Hematopoietic multipotent progenitor cell treated with erythropoietin and hydrocortisone succinate and interleukin-3 and kit ligand, for 6 days (in vitro differentiated cells): ENCODE measurements at places on chromosomes 16 and 17.

DNA sequence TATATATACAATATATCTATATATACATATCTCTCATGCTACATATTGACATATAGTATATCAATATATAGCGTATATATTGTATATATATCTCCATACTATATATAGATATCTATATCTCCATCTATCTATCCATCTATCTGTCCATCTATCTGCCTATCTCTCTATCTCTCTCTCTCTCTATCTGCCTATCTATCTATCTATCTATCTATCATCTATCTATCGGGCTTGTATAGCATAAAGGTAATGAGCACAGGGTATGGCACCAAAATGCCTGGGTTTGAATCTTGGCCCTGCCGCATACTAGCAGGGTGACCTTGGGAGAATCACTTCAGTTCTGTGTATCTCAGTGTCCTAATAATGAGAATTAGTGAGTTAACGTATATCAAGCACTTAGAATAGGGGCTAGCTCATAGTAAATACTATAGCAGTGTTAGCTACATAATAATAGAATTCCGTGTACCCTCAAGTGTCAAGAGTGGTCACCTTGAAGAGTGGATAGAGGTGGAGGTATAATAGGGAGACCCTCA, 1.5 kb downstream of the ST6GALNAC1 start:
- no peak for DNase-seq

DNA sequence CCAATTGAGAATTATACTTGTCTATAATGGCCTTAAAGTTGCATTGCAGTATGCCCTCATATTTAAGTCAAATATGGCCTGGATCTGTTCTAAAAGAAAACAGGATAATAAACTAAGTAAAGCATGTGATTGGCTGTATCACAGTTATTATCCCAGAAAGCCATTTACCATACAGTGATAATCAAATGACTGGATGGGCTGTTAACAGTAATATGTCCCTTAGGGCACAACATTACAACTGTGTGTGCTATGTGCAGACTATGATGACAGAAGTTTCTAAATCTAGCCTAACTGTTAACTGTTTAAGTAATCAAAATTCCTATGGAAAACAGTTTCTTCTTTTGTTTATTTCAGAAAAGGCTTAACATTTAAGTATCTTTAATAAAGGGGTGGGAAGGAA, 145.7 kb downstream of the STXBP4 start:
- no peak for DNase-seq

DNA sequence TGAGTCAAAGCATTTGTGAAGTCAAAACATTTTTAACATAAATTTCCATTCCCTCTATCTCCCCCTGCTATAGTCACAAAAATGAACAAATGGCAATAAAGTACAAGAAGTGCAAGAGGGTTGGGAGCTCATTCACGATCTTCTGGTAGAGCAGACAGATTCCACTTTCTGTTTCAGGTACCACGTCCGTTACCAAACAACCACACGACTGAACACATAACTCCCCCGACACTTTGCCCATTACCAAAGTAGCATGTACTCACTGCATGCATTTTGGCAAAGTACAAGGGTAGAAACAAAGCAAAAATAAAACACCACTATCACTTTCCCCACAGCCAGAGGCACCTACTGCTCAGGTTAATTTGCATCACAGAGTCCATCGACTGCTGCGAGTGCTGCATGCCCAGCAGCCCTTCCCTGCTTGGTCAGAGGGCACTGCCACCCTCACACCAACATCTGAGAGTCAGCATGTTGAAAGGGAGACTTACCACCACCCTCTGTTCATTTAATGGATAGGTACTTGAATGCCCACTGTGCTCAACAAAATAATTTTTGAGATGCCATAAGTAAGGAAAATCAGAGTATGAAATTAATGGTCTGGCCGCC, 150.3 kb upstream of the AXIN2 start:
- DNase-seq = no peak

DNA sequence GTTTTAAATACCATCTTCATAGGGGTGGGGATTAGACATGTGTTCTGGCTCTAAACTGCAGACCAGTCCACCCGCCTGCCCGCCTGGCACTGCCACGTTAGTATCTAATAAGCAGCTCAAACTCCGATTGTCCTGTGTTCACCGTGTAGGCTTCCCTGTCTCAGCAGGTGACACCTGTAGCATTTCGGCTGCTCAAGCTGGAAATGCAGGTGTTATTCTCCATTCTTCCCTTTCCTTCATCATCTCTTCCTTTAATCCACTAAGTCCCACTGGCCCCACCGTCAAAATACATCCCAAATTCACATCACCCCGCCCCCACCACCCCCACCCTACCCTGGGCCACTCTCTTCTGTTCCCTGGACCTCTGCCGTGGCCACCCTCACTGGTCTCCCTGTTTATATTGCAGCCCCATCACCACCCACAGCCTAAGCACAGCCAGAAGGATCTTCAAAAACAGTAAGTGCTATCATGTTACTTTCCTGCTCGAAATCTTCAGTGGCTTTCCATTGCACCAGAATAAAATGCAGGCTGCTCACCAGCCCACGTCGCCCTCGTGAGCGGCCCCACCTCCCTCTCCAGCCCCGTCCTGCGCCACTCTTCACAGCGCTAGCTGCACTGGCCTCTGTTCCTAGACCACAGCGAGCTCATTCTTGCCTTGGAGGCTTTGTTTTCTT, 65.1 kb downstream of the RTN4RL1 start:
- DNase-seq = no peak

DNA sequence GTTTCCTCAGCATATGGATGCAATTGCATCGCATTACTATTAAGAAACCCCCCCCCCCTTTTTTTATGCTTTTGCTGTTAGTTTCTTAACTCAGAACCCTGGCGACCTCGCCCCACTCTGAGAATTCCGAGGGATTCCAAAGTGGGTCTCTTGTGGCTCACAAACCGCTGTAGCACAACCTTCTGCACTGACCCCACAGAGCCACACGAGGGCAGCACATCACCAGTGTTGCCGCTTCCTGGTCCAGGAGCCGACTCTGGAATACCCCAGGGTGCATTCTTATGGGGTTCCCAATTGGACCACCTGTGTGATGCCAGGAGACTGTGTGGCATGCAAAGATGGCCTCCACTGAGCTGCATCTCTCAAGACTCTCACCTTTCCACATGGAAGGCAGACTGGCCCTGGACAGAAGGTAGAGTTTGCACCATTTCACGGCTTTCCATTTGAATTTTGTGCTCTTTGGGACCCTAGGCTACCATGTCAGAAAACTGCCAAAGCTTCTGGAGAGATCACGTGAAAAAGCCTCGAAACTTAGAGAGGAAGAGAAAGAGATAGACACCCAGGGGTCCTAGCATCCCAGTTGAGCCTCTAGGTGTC, 432.7 kb upstream of the ASIC2 start:
- peak; percentile 54 for DNase-seq

DNA sequence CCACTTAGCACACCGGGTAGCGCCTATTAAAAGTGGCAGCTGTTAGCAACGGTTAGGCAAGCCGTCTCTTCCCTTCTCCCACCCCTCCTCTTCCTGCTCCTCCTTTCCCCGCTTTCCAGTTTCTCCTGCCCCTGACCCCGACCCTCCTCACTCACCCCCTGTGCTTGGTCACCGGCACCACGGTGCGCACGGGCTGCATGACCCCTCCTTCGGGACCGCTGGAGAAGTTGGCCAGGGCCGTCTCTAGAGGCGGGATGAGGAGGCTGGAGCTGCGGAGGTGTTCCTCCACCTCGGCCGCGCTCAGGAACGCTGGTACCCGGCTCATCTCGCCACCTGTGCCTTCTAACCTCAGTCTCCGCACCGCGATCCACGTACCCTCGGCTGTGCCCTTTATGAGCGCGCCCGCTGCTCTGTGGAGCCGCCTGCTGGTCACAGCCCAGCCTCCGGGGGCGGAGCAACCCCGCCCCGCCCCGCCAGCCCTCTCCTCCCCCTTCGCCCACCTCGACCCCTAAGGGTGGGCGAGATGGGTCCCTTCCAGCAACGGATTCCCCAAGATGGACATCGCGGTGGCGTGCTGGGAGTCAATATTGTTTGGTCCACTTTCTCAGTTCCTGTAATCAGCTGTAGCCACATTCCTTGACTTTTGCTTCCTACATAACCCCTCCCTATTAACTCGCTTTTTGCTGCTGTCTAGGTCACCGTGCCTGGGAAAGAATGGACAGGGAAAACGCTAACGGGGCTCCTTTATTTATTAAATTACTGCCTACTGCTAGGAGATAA, at the start of gene CRYM:
TSS of gene CRYM (minus strand) at position 364 of the 780 bp plus-strand sequence. CDS start at position 325, 39 bp downstream.
- peak; percentile 74 for DNase-seq

DNA sequence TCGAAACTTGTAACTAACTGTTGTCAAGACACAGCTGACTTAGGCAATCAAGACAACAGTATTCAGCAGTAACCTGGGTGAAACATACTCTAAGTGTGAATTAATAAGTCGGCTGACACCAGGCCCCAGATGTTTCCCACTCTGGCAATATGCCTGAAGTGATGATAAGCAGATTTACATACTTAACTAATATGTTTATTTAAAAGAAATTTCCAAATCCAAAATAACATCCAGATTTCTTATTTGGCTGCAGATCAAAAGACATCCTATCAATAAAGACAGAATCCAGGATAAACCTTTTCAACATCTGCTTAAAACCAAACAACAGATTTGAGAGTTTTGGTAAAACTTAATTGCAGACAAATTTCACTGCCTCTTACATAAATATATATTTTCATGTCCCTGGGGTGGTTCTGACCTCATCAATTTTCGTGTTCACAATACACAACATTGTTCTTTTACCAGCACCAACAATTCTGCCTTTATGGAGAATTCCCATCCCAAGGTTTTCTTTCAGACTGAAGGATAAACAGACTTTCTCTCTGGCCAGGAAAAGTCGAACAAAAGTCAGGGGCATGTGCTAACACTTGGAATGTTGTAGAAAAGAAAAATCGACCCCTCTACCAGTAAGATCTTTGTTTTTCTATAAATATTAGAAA, 45.1 kb upstream of the TOX3 start:
- DNase-seq = no peak

- no peak for DNase-seq
These were observed 22.8 kb downstream of the PGS1 start for GRCh38 chr17:78401246-78401645.

DNA sequence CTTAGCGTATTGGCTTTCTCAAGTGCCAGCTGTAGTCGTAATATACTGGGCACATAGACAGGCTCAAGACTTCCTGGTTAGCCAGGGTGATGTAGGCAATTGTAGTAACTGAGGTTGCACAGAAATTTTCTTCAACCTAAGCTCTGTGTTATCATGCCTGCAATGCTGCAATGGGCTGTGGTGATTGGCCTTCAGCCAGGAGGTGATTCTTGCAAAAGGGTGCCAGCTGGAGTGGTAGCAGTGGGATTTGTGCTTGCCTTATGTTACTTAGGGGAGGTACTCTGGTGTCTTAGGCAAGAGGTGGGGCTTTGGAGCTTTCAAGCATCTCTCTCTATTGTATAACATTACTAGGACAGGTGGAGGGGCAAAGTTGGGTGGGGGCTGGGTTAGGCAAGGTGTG, 495.1 kb downstream of the CDH11 start:
- DNase-seq = no peak

DNA sequence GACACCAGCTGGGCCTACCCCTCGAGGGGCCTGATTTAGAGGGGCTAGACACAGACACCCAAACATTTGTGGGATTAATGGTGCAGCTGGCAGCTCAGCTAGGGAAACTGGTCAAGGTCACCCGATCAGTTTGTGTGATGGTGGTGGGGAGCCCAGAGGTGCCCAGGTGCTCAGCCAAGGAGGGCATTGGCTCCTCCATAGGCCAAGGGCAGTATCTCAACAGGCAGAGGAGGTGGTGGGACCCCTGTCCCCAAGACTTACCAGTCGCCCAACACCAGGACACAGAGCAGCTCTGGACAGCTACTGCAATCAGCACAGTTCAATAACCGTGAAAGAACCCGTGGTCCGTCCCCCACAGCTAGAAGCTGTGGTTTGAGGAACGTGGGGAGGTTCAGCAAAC, 120.9 kb downstream of the C16orf78 start:
- no peak for DNase-seq

DNA sequence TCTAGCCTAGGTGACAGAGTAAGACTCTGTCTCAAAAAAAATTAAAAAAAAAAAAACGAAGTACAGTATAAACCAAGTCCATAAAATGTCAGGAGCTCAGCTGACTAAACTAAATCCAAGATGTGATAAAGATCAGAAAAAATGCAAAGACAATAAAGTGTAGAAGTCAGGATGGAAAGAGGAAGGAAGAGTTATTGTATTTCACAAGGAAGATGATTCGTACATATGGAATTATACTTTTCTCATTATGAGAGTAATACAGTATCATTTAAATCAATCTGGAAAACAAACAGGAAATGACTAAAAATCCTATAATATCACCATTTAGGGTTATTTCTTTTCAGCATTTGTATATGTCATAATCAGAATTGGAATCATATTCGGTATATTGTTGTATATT, 11.4 kb upstream of the APOH start:
- no peak for DNase-seq

DNA sequence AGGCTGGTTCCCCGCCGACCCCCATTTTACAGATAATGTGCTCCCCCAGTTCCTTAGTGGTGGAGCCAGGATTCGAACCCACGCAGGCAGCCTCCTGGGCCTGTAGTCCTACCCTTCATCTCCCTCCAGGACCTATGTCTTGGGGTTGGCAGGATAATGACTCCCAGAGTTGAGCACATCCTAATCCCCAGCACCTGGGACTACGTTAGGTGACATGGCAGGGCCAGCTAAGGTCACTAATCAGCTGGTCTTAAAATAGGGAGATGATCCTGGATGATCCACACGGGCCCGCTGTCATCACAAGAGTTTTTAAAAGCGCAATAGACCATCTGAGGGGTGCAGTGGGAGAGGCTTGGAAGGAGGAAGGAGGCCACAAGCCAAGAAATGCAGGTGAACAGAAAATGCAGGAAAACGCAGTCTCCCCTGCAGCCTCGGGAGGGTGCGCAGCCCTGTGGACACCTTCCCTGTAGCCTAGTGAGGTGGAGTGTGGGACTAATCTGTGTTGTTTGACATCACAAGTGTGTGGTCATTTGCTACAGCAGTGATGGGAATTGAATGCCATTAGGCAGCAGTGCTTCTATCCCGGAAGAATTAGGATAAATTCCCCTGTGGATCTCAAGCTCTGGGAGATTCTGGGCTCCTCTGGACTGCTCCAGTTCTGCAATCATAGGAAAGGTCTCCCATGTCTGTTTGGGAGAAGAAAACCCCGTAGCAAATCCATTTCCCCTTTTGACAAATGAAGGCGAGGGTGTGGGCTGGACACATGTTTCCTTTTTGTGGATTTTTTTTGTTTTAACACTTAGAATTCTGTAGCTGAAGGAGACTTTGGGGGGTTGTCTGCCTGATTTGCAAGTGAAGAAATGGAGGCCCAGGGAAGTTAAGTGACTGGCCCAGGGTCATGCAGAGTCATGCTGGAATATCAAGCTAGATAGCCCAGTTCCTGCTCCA, 297.7 kb downstream of the SEC14L1 start:
- DNase-seq = peak; percentile 35

DNA sequence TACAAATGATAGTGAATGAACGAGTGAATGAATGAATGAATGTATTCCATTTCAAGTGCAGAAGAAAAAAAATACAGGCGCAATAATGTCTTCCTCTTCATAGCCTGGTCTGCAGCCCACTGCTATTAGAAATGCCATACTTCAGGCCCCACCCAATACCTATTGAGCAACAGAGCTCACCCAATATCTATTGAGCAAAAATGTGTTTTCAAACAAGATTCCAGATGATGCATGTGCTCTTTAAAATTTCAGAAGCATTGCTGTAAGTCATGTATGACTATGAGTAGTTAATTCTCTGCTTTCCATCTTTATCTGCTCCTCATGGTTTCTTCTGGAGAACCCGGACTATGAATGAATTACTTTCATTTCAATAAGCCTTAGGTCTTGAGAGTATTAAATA, 308.2 kb downstream of the XYLT1 start:
- DNase-seq = peak; percentile 10
